Foreskin keratinocyte (primary cell): ENCODE measurements at places on chromosomes 4 and X. TPM values are rescaled to one million over a fixed set of nuclear protein-coding genes. Genes with fewer than 3 reads are reported as not detected.

DNA sequence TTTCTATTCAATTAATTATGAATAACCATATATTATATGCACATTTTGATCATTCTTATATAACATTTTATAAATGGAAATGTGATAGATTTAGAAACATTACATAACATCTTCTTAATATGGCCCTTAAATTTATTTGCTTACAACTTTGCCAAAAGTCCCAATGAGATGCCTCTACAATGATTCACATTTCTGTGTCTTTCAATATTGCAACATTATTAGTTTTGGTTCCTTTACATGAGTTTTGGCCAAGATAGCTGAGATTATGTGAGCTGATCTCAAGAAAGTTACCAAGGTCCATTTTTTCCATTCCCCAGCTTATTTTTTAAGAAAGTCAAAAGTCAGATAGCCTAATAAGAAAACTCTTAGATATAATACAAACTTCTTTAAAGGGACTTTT, 361.2 kb downstream of the PCDH7 start:
- peak; percentile 50 for DNase-seq

GRCh38 chr4:168784786-168785461, 225.1 kb downstream of the CBR4 start:
- DNase-seq, result peak; percentile 44

The GRIA3 gene
- not detected in 2 replicates for total RNA-seq

The ITM2A gene
- total RNA-seq, result 9.0 and 13.7 TPM in 2 replicates
